ENCODE measurements at places on chromosomes 11 and 22.

DNA sequence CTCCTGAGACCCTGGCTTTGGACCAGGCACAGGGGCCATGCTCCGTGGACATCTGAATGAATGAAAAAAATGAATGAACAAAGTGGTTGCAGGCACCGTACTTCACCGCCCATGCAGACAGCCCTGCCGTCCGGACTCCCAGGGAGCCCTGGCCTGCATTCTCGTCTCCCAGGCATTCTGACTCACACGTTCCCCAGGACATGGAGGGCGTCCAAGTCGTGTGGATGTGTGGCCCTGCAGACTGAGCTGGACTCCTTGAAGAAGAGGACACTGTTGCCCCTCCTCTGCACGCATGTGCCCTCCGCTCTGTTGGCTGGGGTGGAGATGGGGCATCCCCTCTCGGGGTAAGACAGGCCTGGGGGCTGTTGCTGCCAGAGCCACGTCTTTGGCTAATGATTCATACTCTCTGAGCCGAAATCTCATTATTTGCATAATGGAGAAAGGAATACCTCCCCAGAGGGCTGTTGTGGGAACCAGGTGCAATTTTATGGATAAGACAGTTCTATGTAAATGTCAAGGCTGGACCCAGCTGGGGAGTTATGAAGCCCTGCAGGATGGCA is 49.7 kb downstream of the RTL6 start:
- peak; percentile 57 for DNase-seq

DNA sequence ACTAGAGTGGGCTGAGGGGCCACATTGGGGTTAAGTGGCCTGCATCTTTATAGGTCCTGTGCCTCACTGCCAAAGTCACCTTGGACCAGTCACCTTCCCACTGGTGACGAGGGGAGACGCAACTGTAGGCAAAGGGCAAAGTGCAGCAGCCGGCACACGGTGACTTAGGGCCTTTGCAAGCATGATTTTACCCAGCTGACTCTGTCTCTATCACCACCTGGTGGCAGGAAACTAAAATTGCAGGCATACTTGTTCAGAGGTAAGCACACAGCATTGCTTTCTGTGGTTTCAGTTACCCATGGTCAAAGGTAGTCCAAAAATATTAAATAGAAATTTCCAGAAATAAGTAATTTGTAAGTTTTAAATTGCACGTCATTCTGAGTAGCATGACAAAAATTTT is 1164.4 kb downstream of the BRD1 start:
- no peak for DNase-seq

DNA sequence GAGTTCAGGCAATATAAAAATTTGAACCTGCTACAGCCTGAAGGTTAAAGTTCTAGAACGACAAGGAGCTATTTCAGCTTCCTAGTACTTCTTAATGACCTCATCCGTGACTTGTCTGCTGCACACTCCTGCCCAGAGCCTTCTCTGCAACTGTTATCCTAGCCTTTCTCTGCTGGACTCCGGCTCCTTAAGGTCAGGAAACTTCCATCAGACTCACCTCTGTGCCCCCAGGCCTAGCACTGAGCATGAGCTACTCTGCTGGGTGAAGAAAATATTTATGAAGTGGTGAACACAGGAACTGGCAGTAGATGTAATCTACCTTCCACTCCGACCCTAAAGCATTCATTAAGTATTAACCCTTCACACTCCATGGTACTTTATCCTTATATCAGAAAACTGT is 18.4 kb downstream of the CSNK2A3 start:
- DNase-seq: no peak

DNA sequence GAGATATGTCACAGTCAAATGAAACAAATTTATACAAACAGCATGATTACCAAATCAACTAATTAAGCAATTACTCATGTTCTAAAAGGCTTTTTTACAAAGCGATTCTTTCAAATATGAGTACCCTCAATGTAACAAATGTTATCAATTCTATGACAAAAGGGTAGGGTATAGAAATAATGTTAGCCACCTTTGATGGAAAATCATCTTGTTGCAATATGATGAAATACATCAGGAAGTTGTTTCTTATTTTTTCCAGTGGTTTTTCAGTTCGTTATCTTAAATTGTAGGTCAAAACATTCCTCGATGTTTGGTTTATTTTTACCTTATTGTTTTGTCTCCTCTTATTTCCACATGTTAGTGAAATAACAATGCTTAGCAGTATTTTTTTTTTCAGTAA is 6.5 kb downstream of the ARHGEF12 start:
- no peak for DNase-seq

DNA sequence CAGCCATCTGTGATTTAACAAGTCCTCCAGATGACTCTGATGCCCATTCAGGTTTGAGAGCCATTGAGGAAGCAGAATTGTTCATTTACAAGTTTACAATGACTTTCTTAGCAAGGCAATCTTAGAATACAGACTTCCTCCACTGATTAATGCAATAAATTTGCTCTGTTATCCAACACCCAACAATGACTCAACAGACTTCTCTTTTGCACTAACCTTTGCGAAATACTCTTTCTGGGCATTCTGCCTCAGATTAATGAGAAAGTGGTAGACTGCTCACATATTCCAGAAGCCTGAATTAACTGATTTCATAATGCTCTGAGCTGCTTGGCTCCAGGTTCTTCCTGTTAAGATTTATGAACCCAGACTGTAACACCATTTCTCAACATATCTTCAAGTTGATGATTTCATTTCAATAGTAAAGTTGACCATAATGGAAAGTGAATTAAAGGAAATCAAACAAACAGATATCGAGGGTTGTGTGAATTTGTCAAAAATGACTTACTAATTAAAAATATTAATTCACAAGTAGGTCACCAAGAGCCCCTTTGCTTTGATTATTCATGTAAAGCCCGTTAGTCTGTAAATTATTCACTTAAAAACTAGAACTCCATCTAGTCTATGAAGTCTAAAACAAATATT is 70.5 kb upstream of the BLID start:
- peak; percentile 77 for DNase-seq

DNA sequence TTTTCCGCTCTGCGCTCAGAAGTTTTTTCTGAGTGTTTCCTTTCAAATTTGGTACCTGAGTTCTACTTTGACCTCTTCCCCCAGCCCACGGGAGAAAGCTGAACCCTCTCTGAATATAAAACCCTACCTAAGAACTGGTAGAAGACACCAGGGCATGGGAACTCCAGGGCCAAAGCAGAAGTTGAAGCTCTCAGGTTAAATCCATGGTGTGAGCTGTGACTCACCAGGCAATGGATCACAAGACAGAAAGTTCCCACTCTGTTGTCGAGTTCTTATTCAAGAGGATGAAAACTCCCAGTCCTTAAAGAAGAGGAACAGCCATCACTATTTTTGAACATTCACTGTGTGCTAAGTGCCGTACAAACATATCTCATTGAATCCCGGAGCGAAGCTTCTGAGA is 8.9 kb downstream of the TMEM218 start:
- DNase-seq: no peak
